ENCODE measurements at places on chromosomes 12 and 14.

GRCh38 chr12:91261820-91262676 is 79.4 kb upstream of the DCN start:
- no peak for DNase-seq

GRCh38 chr12:108620236-108620879 is 13.3 kb downstream of the SELPLG start:
- DNase-seq = no peak

DNA sequence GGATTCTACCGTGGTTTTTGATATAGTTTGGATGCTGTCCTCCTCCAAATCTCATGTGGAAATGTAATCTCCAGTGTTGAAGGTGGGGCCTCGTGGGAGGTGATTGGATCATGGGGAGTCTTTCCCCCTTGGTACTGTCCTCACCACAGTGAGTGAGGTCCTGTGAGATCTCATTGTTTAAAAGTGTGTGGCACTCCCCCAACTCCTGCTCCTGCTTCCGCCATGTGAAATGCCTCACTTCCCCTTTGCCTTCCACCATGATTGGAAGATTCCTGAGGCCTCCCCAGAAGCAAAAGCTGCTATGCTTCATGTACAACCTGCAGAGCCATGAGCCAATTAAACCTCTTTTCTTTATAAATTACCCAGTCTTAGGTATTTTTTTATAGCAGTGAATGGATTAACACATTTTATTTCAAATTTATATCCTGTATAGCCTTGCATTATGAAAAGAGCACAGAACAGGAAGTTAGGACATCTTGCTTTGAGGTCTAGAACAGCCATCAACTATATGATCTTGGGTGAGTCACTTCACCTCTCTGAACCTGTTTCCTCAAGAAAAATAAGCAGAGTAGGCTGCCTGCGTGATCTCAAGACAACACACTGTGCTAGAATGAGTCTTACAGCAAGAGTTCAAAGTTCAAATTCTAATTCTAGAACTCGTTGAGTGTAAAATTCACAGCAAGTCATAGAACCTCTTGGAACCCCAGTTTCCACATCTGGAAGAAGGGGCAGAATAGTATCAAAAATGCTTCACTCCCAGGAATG is 160.9 kb upstream of the EEA1 start:
- no peak for DNase-seq

GRCh38 chr12:94180558-94181296 is 32.4 kb downstream of the PLXNC1 start:
- no peak for DNase-seq

- DNase-seq = no peak
Measured at GRCh38 chr12:123801573-123802178, 39.6 kb downstream of the DNAH10 start.

- DNase-seq = no peak
Measured at GRCh38 chr14:50342221-50343078, 30.3 kb downstream of the DMAC2L start.

DNA sequence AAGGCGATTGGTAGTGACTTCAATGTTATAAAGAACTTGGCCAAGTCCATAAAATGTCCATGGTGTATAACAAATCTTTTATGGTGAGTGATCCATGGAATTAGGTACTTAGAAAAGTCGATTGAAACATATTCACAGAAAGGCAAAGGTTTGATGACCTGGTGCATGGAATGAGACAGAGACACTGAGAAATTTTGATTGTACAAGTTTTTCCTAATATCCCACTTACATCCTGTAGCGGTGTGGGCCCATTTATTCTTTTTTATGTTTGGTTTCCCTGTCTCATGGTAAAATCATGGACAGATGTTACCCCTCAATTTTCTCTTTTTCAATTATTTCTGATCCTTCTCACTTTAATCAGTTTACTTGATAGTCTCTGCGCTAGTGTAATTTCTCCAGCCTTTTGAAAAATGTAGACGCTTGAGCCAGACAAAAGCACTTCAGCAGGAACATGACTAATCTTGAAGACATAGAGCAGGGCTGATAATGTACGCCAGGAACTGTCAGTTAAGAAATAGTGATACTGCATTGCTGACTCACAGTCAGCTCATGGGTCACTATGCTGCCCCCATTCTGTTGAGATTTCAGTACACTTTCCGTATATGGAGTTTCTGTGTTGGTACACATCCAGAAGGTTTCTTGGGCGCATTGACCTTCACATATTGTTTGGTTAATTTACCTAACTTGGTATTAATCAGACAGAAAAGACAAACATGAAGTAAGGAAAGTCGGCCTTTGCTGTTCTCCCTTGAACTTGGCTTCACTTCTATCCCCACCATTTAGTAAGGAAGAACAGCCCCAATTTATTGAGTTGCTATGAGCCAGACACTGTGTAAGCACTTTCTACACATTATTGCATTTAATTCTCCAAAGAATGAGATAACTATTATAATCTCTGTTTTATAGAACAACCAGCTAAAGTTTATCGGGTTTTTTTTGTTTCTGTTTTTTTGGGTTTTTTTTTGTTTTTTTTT is 841.7 kb downstream of the DIO2 start:
- DNase-seq = no peak

DNA sequence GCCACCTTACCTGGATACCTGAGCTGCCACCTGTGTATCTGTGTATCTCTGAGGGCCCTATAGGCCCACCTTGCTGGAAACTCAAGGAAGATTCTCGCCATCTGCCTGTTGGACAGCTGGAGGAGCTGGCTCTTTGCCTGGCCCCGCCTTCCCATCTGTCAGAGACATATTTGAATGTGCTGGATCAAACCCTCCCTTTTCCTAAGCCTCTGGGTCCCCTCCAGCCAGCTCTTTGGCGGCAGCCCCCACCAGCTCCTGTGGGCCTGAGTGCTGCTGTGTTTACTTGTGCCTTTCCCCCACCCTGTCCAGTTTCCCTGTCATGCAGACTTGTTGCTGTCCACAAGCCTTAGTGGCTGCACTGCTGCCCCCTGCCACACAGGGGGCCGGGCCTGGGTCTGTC is 55.9 kb upstream of the SRSF5 start:
- no peak for DNase-seq

DNA sequence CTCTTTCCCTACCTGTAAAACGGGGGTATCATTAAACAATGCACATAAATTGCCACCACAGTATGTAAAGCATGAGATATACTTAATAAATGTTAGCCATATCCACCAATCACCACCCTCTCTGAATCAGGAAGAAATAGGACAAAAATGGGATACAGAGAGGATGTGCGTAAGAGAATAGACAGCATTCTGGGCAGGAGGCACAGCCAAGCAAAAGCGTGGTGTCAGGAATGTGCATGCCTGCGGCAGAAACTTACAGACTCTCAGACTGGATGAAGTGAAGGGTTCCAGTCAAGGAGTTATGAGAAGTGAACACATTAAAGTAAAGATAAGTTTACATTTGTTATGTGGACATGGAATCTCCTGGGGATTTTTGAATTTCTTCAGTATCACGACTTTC is 121.7 kb upstream of the MDM1 start:
- DNase-seq = no peak

GRCh38 chr14:75428230-75429104 is 645 bp downstream of the JDP2 start:
- no peak for DNase-seq

DNA sequence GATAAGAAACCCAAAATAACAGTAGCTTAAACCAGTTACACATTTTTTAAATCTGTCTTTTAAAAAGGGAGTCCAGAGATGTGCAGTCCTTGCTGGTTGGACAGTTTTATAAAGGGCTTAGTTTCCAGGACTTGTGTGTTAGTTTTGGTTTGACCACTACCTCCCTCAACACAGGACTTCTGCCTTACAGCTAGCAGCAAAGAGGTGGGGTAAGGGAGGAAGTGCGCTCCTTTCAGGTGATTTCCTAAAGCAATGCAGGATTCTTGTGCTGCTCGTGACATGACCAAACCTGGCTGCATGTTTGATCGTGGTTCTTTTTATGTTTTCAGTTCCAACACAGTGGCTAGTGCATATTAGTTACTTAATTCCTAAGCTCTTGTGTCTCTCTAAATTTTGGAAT is 266.2 kb downstream of the TMTC2 start:
- DNase-seq = no peak

DNA sequence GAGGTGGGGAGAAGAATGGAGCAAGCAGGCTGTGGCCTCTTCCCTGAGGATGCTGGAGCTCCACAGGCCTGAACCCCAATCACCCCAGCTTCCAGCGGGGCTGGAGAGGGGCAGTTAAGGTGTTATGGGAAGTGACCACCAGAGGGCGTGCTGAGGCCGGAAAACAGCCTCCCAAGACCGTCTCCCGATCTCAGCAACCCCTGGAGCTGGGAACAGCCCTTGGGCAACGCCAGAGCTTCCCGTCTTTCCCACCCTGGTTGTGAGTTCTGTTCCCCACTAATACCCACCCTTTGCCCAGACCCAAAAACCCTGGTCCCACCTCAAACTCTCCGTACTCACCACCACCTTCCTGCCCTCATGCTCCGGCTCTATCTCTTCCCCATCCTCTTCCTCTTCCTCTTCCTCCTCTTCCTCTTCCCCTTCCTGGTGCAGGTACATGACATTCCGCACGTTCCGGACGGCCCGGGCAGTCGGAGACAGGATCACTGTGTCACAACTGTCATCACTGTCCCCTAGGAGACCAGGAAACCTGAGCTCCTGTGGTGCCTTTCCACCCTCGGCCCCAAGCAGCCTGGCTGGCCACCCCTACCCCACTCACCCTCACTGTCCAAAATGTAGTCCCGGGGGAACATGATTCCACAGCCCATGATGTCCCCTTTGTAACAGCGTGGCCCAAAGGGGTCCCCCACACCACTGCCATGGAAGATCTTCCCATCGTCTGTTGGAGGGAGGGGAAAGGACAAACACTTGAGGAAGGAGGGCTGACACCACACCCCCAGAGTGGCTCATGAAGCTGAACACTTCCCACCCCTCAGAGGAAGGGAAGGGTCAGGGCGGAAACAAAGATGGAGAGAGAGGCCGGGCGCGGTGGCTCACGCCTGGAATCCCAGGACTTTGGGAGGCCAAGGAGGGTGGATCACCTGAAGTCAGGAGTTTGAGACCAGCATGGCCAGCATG is 12.9 kb downstream of the SPRYD3 start:
- DNase-seq = peak; percentile 91

DNA sequence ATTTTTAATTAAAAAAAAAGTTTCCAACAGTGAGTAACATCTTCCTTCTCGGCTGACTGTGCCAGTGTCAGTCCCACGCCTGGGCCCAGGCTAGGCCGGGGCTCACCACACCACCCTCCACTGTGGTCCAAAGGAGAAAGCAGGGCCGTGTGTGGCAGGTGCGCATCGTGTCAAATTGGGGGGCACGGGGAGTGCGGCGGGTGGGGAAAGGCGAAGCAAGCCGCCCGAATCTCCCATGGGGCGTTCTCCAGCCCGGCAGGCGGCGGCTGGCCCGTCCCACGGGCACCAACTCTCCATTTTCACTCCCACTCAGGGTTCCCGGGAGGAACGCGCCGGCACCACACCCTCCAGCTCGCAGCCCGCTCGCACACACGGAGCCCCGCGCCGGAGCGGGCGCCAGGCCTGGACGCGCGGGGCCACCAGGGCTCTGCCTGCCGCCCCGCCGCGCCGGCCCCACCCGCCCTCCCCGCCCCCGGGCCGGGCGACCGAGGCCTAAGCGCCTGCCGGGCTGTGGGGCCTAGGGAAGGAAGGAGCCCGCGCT is 604 bp downstream of the EEA1 start:
- no peak for DNase-seq

DNA sequence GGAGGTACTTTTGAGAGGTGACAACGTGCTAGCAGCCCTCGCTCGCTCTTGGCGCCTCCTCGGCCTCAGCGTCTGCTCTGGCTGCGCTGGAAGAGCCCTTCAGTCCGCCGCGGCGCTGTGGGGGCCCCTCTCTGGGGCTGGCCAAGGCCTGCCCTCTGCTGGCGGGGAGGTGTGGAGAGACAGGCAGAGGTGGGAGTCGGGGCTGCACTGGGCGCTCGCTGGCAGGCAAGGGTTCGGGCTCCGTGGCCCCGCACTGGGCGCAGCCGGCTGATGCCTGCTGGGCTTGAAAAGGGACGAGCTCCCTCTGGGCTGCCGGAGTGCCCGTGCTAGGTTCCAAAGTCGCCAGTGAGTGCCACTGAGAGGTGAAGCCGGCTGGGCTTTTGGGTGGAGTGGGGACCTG is 580.0 kb downstream of the DIO2 start:
- DNase-seq = no peak

DNA sequence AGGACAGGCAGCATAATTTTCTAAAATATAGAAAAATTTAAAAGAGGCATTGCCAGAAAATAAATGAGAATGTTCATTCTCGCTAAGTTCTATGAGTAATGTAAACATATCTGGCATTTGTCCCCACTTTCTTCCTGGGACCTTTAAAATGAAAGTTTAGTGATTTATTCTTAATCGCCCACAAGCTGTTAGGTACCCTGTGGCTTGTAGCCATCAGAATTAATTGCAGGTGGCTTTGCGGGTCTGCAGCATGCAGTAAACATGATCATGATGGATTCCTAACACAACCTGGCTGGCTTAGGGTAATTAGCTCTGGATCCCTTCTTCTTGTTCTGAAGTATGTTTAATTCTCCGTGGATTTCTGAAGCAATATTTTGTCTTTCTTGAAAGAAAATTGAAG is 103.5 kb upstream of the FRMD6 start:
- DNase-seq = no peak

DNA sequence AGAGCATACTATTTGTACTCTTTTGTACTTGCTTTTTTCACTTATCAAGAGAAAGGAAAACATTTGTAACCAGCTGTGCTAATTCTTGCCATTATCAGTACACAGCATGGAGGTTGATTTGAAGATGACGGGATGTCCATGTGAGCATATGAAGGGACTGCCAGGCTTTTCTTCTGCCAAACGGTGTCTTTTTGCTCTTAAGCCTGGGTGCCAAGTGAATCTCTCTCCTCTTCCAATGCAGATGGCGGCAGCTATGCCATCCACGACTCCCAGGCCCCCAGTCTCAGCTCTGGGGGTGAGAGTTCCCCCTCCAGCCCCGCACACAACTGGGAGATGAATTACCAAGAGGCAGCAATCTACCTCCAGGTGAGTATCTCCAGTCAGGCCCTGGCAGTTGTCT is 38.9 kb downstream of the TPCN1 start:
- no peak for DNase-seq

DNA sequence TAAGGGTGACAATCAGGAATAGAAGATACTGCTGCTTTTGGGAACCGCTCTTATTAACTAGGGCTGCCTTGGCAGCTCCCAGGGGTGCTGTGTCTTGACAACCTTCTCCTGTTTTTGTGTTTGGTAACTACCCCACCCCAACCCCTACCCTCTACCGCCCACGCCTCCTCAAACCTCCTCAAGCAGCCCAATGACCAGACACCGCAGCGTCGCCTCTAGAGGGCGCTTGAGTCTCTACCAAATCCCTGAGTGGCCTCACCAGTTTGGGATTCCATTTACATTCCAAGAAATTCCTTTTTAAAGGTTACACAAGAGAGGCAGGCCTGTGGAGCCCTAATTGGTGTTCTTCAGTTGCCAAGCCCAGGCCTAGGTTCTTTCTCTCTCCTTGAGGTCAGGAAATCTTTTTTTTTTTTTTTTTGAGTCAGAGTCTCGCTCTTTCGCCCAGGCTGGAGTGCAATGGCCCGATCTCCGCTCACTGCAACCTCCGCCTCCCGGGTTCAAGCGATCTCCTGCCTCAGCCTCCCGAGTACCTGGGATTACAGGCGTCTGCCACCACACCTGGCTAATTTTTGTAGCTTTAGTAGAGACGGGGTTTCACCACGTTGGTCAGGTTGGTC is 72.4 kb upstream of the USP44 start:
- DNase-seq = peak; percentile 88
